ENCODE measurements at places on chromosomes 5 and 9. TPM values are rescaled to one million over a fixed set of nuclear protein-coding genes. Genes with fewer than 3 reads are reported as not detected.

GRCh38 chr5:61180886-61181285, 18.6 kb upstream of the SMIM15 start:
- no peaks in the 10 kb centered on the region for H3K27me3 ChIP-seq
- no peak for DNase-seq
- H3K4me3 ChIP-seq = no peak overlapping the region
- H3K27ac ChIP-seq = no peak overlapping the region
- H3K4me1 ChIP-seq = no peaks in the 10 kb centered on the region

- peaks cover 3% of the 10 kb centered on the region for H3K27me3 ChIP-seq
- no peak for DNase-seq
- peaks cover 32% of the 10 kb centered on the region for H3K4me1 ChIP-seq
- no peak overlapping the region for H3K4me3 ChIP-seq
- no peak overlapping the region for H3K27ac ChIP-seq
Observed at GRCh38 chr5:761059-761771, 23.3 kb downstream of the ZDHHC11B start.

GRCh38 chr5:158288272-158288657, 429.3 kb upstream of the CLINT1 start:
- H3K36me3 ChIP-seq = no peaks in the 10 kb centered on the region
- no peak for DNase-seq
- no peak overlapping the region for H3K4me3 ChIP-seq
- no peaks in the 10 kb centered on the region for H3K4me1 ChIP-seq

- no peaks in the 10 kb centered on the region for H3K36me3 ChIP-seq
- peaks cover 2% of the 10 kb centered on the region for H3K27me3 ChIP-seq
- no peaks in the 10 kb centered on the region for H3K4me1 ChIP-seq
Observed at GRCh38 chr9:122190597-122191381, 31.1 kb downstream of the MORN5 start.

DNA sequence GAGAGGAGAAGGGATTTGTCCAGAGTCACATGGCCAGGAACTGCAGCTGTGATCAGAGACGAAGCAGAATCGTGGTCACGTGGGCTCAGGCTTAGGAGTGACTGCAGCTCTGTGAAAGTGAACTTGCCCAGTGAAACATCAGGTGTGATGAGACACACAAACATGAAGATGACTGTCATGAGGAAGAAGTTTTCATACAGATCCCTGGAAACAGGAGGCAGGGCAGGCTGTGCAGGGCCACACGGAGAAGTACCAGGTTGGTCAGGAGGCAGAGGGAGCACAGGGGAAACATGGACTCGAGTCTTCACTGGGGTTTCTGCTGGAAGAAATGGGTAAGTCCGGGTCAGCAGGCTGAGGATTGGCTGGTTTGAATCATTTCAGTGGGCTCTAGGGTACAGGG, 64.1 kb downstream of the BARX1 start:
- H3K27me3 ChIP-seq = no peaks in the 10 kb centered on the region
- no peak overlapping the region for H3K27ac ChIP-seq
- H3K4me1 ChIP-seq = no peaks in the 10 kb centered on the region
- no peak for DNase-seq

DNA sequence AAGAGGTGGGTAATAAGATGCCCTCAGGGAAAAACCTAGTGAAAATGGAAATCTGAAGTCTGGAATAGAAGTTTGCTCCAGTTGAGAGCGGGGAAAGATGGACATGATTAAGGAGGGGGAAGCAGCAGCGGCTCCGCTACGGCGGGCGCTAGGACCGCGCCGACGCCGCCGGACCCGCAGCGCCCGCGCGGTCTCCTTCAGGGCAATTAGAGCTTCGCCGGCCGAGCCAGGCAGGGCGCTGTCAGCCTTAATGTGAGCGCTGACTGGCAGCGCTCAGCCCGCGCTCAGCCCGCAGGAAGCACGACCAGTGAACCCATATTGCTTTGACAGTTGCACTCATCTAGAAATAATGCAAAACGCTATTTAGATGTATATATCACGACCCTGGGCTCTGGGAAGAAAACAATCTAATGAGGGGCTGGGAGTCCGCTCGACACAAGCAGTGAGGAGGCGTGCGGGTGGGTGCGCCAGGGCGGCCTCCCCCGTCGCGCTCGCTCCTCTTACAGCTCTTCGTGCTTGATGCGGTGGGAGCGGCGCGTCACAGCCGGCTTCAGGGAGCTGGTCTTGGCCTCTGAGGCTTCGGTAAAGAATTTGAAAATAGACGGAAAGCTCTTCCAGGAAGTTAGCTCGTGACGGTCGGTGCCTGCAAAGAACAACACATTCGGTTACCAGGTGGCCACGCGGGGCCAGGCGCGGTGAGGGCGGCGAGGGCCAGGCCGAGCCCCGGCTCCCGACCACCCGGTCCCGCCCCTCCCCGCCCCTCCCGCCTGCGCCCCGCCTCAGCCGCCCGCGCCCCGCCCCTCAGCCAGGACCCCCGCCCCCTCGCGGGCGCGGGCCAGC, 37.7 kb downstream of the NR2F1 start:
- peak overlapping the region; percentile 66 for H3K4me3 ChIP-seq
- H3K27ac ChIP-seq = peak overlapping the region; percentile 54
- H3K4me1 ChIP-seq = peaks cover 2% of the 10 kb centered on the region
- DNase-seq = peak; percentile 53

ENTREP1 gene
- total RNA-seq = not detected

GRCh38 chr9:35518225-35518821, 28.4 kb downstream of the RUSC2 start:
- H3K36me3 ChIP-seq = no peaks in the 10 kb centered on the region
- H3K27ac ChIP-seq = no peak overlapping the region
- DNase-seq = no peak

IRX2 gene
- 0.13 TPM for total RNA-seq

ADAMTS16 gene
- not detected for total RNA-seq

- peak overlapping the region; percentile 100 for H3K4me3 ChIP-seq
- no peak for DNase-seq
- no peaks in the 10 kb centered on the region for H3K27me3 ChIP-seq
- H3K36me3 ChIP-seq = peaks cover 23% of the 10 kb centered on the region
- H3K4me1 ChIP-seq = peaks cover 30% of the 10 kb centered on the region
Observed at GRCh38 chr9:122827761-122828093, 661 bp downstream of the PDCL start.

DNA sequence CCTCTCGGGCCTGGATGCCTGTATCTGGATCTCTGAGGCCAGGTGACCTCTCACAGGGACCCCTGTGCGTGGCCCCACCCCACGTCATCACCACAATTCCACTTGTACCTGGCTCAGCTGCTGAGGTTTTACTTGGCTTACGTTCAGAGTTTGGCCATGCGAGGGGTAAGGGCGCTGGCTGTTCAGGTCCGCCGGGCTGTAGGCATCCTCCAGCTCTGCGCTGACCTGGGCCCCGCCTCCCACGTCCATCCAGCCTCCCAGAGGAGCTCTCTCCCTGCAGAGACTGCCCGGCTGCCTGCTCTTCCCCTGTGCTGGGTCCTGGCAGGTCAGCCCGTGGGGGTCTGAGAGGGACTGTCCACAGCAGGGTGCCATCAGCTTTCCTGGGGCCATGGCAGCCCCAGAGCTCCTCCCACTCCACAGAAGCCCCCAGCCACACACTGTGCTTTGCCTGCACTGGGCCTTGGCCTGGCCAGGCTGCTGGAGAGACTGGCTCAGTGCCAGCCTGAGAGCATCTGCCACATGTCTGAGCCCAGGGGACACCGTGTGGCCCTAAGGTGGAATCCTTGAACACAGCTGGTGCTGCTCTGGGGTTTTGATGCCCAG, 43.6 kb downstream of the SLC6A3 start:
- no peak overlapping the region for H3K27ac ChIP-seq
- no peaks in the 10 kb centered on the region for H3K36me3 ChIP-seq
- DNase-seq = no peak
- H3K4me1 ChIP-seq = no peaks in the 10 kb centered on the region

DNA sequence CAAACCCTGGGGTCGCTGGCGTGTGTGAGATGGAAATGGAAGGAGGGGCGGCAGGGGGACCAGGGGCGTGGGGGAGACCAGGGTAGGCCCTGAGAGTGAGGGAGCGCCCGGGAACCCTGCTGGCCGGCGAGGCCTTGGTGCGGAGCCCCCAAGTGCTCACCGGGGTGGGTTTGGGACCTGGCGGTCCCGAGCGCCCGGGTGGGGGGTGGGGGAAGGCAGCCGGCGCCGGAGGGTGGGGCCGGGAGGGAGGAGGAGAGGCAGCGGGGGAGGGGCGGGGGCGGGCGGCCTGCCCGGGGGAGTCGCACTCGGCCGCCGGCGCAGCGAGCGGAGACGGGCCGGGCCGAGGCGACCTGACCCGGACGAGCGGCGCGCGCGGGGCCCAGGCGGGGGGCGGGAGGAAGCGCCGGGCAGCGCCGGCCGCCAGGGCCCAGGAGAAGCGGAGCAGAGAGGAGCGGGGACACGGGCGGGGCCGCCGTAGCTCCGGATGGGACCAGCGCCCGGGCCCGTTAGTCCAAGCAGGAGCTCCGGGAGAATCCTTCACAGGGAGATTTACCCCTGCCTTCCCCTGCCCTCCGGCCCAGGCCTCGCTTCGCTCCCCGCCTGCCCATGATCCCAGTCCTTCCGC, at the start of gene NPR2:
TSS of gene NPR2 (plus strand) at position 295 of the 625 bp plus-strand sequence. CDS start 818 bp downstream, outside the sequence.
- H3K4me3 ChIP-seq = no peak within 1 kb of the TSS
- DNase-seq = no peak
- H3K27ac ChIP-seq = no peak within 1 kb of the TSS
- H3K36me3 ChIP-seq = peaks cover 11% of the 10 kb centered on the region

SUSD1 gene
- total RNA-seq = 5.6 TPM

GRCh38 chr9:114021578-114021977, 56.5 kb downstream of the AMBP start:
- no peaks in the 10 kb centered on the region for H3K27me3 ChIP-seq
- no peak overlapping the region for H3K4me3 ChIP-seq
- H3K4me1 ChIP-seq = no peaks in the 10 kb centered on the region
- no peak overlapping the region for H3K27ac ChIP-seq
- H3K36me3 ChIP-seq = no peaks in the 10 kb centered on the region

GRCh38 chr9:70601000-70601951, 186.8 kb upstream of the KLF9 start:
- no peak overlapping the region for H3K4me3 ChIP-seq
- H3K27ac ChIP-seq = no peak overlapping the region
- peaks cover 3% of the 10 kb centered on the region for H3K4me1 ChIP-seq
- no peak for DNase-seq
- H3K27me3 ChIP-seq = no peaks in the 10 kb centered on the region
- H3K36me3 ChIP-seq = no peaks in the 10 kb centered on the region

DNA sequence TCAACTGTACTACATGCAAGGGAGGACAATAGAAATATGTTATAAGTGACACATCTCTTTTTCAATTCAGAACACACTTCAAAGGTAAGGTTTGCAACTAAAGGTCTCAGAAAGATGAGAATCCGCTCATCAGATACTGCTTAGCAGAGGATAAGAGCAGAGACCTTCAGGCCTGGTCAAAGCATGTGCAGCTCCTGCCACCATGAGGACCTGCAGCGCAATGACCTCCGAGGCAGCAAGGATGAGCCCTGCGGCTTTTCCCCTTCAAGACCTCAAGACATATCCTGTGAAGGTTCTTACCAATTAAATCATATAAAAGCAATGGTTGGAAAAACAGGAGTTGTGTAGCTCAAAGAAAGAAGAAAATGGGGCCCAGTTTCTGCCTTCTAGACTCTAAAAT, 135.8 kb downstream of the TRIM36 start:
- no peak for DNase-seq
- H3K4me3 ChIP-seq = no peak overlapping the region
- no peaks in the 10 kb centered on the region for H3K27me3 ChIP-seq
- no peaks in the 10 kb centered on the region for H3K36me3 ChIP-seq

TTC39B gene
- total RNA-seq = 54.6 TPM

DNA sequence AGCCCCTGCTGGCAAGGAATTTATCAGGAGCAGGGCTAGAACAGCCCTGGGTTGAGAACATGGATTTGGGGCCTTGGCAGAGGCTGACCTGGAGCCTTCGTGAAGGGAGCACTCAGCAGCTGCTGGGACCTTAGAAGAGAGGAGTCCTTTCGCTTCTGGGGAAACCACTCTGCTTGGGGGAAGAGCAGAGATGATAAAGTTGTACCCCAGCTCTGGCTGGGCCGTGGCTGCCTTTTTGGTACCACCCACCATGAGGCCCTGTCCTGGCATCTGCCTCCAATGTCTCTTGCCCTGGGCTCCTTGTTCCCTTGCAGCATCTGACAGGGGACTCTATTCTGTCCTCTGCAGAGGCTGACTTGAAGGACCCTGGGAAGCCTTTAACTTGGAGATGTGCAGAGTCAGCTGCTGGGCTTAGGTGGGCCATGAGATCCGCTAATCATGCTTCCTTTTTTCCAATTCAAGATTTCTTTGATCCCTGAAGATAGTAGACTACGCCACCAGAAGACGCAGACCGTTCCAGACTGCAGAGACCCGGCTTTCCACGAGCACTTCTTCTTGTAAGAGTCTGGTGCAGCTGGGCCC, 20.2 kb downstream of the RGS3 start:
- no peaks in the 10 kb centered on the region for H3K36me3 ChIP-seq

- no peak overlapping the region for H3K4me3 ChIP-seq
- H3K4me1 ChIP-seq = no peaks in the 10 kb centered on the region
- no peak for DNase-seq
- H3K27me3 ChIP-seq = no peaks in the 10 kb centered on the region
Observed at GRCh38 chr9:17825265-17825659, 246.4 kb downstream of the SH3GL2 start.

DNA sequence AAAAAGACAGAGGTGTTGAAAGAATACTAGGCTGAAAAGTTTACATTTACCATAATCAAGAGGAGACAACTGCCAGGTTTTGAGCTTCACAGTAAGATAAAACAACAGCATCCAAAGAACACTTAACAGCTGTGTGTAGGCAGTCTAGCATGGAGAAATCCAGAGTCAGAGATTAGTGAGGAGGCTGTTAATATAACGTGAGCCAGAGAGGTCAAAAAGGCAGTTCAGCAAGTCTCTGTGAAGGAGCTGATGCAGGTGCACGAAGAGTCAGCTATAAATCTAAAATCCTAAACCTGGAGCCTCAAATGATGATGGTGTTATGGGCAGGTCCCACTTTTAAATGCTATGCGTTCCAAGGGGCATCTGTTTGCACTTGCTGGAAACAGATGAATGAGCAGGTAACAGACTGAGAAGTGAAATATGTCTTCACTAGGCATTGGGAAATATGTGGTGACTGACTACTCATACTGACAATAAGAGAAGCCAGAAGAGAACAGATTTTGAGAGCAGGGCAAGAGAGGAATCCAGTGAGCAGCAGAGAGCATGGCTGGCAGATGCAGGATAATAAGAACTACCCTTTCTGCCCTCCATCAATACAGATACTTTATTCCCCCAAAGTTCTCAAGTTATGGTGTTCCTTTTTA, 8.7 kb downstream of the APTX start:
- DNase-seq = no peak
- no peak overlapping the region for H3K4me3 ChIP-seq
- H3K27me3 ChIP-seq = no peaks in the 10 kb centered on the region
- no peaks in the 10 kb centered on the region for H3K4me1 ChIP-seq
- no peak overlapping the region for H3K27ac ChIP-seq

DNA sequence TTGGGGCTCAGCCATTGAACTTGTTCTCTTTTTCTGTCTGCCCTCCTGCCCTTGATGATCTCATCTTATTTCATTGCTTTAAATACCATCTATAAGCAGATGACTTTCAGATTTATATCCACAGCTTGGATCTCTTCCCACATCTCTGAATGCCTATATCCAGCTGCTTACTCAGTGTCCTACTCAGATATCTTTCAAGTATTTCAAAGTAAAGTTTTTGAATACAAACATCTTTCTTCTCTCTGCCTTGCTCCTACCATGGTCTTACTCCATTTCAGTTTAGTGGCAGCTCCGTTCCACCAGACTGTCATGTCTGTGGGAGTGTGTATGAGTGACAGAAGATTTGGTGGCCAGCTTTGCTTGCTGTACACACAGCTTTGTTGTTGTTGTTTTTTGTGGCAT, 59.7 kb downstream of the ERBIN start:
- DNase-seq = no peak
- H3K27me3 ChIP-seq = no peaks in the 10 kb centered on the region
- no peak overlapping the region for H3K27ac ChIP-seq
- H3K36me3 ChIP-seq = peaks cover 6% of the 10 kb centered on the region
- H3K4me3 ChIP-seq = no peak overlapping the region

ZNF354C gene
- total RNA-seq = 9.3 TPM

Measured in T-cell (primary cell).